IPS-NIHi11 (cell line): ENCODE measurements at places on chromosomes 11 and 22.

GRCh38 chr11:59941091-59941490 is 2.9 kb downstream of the OOSP1 start:
- no peak for DNase-seq

- no peak for DNase-seq
Measured at GRCh38 chr11:36356201-36356600, 60.1 kb downstream of the PRR5L start.

GRCh38 chr11:127383026-127383425 is 382.5 kb upstream of the KIRREL3 start:
- no peak for DNase-seq

DNA sequence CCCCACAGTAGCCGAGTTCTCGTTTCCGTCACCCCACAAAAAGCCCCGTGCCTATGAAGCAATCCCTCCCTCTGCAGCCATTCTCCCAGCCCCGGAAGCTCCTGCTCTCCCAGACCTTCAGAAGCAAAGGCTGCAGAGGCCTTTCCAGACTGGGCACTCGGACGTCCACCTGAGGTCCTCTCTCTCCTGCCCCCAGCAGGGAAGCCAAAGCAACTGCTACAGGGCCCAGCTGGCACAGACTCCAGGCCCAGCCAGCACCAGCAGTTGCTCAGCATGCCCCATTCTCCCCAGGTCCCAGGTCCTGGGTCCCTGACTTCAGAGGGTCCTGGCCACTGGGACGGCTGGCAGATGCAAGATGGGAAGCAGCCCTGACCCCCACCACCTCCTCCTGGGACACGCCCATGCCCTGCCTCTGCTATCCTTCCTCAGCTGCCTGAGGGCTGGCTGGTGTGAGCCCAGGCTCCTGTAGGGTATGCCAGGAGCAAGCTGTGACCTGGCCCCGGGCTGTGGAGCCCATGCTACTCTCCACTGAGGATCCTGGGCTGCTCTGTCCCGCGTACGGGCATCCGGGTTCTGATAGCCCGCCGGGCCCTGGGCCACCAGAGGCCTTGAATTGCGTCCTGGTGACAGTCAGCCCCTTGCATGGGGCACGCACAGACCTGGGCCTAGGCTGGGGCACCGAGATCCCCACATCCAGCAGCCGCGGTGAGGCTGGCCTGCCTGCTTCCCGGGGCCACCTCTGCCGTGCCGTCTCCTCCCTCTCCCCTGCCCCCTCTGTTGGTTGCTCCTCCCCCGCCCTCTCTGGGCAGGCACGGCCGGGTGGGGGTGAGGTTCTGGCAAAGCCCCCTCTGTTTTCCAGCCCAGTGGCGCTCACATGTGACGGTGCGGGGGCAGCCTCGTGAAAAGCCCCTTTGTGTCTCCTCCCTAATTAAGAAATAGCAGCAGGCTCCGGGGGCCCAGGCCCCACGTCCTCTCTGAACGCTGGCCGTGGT is 1310.3 kb downstream of the BRD1 start:
- peak; percentile 59 for DNase-seq

DNA sequence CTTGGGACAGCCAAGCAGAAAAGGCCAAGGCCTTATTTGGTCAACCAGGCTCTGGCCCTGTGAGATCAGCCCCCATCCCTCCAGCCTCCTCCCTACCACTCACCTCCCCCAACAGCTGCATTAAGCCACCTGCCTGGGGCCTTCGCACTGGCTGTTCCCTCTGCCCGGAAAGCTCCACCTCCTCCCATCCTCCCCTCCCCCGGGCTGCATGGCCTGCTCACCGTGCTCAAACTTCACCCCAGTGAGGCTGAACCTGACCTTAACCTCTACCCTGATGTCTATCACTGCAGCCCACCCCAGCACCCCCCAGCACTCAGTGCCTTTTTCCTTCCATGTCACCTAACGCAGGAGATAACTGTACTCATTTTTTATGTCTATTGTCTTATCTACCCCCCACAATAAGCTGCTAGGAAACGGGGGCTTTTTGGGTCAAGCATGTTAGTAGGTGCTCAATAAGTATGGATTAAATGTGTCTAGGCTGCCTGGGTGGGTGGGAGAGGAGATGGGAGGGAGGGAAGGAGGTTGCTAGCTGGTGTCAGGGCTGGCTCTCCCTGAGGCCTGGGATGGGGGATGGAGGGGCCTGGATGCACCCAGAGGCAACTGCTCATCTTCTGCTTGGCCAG is 912 bp downstream of the PTPRCAP start:
- peak; percentile 84 for DNase-seq

DNA sequence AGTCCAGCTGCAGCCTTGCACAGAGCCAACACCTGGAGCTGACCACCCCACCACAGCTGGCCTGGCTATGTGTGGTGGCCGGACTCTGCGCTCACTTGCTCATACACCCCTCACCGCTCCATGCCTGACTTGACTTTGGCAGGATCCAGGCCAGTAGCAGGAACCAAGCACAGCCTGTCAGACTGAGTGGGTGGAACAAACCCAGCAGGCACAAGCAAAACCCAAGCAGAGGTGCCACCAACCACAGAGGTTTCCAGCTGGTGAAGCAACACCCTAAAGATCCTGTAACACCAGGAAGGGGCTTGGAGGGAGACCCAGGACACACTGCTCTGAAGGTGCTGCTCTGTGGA is 44.9 kb upstream of the WNT11 start:
- no peak for DNase-seq

GRCh38 chr11:120337355-120338106 is 1.3 kb downstream of the ARHGEF12 start:
- DNase-seq = peak; percentile 26

GRCh38 chr11:131656179-131656838 is 285.9 kb downstream of the NTM start:
- DNase-seq = peak; percentile 67

GRCh38 chr11:73265853-73266645 is 6.1 kb upstream of the P2RY6 start:
- DNase-seq = no peak

GRCh38 chr11:126355324-126355925 is at the start of gene ST3GAL4:
ST3GAL4 (plus strand) TSS chr11:126355686; CDS start chr11:126406156, 50,470 bp downstream.
- DNase-seq = peak; percentile 99

DNA sequence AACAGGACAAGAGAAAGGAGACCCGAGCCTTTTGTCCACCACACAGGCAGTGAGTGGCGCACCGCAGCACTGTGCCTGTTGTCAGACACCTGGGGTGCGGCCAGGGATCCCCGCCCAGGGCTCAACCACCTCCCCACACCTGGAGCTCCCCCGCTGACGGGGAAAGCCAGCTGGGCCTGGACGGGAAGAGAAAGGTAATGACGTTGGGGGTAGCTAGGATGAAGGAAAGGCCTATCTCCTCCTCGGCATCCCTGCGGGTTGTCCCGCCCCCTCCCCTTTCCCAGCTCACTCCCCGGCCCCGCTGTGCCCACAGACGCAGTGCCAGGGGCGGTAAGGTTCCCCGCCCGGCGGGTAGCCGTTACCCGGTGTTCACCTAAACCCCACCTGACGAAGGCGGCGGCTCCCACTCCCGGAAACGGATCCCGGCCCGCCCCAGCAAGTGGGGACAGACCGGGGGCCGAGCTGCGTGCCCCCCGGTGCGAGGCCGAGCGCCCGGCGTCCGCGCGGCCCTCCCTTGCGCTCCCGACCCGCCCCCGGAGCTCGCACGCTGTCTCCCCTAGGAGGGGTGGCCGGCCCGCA is 495 bp downstream of the HYOU1 start:
- peak; percentile 80 for DNase-seq

DNA sequence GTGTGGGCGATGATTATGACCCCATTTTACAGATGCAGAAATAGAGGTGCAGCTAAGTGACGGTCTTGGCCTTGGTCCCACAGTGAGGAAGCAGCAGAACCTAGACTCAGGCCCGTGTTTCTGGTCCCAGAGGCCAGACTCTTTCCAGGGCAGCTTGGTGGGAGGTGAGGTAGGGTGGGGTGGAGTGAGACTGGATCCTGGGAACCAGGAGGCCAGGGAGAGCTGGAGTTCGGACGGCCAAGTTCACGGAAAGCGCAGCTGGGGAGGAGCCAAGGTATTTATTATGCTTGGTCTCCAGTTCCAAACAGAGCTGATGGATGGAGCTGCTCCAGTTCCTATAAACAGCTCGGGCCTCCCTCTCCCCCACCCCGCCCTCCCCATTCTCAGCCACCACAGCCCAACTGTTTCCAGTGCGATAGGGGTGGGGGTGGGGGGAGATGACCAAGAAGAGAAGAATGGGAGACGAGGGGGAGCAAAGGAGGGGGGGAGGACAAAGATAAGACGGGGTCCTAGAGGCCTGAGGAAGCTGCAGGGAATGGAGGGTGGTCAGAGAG is 16.2 kb downstream of the LRRC32 start:
- no peak for DNase-seq

DNA sequence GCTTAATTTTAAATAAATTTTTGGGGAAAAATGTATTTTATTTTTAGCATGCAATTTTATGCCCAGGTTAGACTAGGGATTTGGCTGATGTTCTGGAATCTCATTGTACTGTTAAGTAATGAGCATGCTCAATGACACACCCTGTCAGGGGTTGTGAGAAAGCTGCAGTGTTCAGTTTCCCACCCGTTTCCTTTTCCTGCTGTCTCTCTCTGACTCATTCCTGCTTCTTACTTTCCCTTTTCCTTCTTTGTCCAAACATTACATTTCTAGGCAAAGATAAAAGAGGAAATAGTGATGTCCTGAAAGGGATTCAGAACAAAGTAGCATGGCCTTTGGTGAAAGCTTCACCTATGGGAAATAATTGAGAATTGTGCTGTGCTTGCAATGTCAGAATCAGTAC is 22.7 kb downstream of the OOSP3 start:
- DNase-seq = no peak

- no peak for DNase-seq
Measured at GRCh38 chr11:60158636-60159035, 24.2 kb downstream of the MS4A6A start.

DNA sequence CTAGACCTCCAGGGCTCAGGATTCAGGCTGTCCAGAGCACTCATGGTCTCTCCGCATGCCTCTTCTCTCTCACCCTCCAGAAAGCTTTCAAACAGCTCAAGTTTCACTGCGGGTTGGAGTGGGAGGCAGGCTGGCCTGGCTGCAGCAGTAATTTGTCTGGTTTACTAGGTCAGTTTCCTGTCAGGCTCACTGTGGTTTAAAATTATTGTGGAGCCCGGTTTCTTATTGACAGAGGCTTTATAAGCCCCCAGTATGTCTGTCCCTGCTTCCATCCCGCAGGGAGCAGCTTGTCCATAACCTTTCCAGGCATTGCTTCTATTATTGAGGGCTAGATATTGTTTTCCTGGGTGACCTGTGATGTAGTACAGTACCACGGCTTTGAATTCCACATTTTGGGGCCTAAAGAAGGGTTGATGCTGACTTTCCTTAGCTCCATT is 235.3 kb upstream of the SORL1-AS1 start:
- peak; percentile 50 for DNase-seq

- no peak for DNase-seq
Measured at GRCh38 chr11:20759541-20759940, 90.2 kb downstream of the NELL1 start.

DNA sequence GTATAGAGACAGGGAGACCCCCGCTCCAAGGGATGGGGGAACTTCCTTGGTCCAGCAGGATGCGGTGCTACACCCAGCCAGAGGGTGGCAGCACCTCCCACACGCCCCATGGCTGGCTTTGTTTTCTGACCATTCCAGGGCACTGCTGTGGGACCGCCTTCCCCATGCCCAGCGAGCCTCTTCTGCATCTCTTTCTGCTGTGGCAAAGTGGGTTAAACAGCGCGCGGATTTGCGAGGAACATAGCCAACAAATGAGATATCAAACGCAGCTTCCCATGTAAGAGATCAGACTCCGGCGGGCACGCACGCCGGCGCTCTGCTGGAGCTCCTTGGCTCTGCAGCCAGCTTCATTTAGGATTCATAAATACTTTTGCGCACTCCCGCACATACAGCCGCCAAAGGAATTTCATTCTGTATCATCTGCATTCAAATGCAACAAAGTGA is 485.8 kb upstream of the CADM1 start:
- peak; percentile 85 for DNase-seq

- DNase-seq = no peak
Measured at GRCh38 chr22:25735650-25736049, 6.3 kb upstream of the MYO18B start.

GRCh38 chr22:50705851-50706351 is 32.1 kb upstream of the ACR start:
- DNase-seq = no peak

DNA sequence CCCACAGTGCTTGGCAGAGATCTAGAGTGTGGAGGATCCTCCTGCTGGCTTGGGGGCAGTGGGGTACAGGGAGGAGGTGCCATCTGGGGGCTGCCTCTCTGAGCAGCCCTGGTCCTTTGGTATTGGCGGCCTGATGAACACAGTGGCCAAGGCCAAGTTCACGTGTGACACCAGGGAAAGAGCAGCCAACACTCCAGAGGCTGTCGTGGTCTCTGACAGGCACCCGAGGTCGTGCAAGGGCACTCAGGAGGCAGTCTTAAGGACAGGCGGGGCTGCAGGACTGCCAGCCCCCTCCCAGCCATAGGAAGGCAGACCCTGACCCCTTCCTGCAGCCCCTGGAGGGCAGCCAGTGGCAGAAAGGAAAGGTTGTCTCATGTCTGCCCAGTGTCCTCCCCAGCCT is 30.7 kb downstream of the PHF21B start:
- no peak for DNase-seq

- DNase-seq = no peak
Measured at GRCh38 chr11:68946416-68947090, 34.2 kb downstream of the MRGPRD start.

DNA sequence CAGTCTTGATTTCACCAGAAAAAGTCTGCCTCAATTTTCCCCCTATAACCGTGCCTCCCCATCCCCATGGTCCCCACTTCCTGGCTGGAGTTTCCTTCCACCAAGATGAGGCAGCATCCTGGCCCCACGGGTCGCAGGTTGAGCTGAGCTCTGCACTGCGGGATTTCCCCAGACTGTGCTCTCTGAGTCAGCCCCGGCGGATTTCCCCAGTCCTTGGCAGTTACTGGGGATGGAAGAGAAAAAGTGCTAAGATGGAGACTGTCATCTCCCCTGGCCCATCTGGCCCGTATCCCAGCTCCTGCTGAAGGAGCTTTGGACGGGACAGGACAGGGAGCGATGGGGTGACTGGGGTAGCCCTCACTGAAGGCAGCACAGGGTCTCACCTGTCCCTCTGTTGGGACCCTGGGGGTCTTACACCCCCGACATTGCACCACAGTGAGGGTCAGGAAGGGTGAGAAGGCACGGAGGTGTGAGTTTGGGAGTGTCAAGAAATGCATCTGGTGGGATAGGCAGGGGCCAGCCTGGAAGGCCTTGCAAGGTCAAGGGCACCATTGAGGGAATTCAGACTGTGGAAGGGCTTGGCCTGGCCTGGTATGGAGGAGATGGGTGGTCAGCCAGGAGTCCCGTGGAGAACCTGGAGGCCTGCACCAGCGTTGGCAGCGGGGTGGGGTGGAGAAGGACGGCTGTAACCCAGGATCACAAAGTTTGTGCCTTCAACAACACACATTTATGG is 36.5 kb downstream of the NADSYN1 start:
- DNase-seq = no peak

DNA sequence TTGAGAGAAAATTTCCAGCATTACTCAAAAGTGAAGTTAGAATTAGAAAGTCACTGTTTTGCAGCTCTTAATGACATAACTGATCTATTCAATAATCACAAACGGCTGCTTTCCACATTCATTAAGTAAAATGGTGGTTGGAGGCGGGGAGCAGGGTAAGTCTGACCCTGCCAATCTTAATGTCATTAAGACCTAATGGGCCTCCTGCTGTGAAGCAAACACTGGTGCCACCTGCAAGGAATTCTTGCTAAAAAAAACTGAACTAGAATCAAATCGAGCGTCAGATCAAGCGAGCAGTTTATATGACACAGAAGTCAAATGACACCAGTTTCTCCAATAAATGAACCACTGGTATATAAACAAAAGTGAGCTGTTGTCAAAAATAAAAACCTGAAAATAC is 351.5 kb downstream of the BRD1 start:
- DNase-seq = peak; percentile 22
